Fibroblast of skin of back (primary cell): ENCODE measurements at places on chromosomes 3 and 15.

DNA sequence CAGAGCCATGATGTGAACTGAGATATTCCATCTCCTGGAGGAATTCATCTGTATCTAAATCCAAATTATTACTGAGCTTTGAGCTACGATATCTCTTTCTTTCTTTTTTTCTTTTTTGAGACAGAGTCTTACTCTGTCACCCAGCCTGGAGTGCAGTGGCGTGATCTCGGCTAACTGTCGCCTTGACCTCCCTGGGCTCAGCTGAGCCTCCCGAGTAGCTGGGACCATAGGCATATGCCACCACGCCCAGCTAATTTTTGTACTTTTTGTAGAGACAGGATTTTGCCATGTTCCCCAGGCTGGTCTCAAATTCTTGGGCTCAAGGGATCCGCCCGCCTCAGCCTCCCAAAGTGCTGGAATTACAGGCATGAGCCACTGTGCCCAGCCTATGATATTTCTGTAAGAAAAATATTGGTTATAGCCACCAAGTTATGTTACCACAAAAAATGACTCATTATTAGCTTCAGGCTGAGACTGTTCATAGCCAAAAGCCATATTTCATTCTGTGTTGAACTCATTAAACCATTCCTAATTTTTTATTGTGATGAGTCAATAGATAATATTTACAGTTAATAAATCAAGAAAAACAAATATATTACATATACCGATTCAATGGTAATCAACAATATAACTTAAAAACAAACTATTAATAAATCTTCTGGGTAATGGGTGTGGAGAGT is 27.1 kb upstream of the SLC30A4 start:
- peak; percentile 92 for DNase-seq

DNA sequence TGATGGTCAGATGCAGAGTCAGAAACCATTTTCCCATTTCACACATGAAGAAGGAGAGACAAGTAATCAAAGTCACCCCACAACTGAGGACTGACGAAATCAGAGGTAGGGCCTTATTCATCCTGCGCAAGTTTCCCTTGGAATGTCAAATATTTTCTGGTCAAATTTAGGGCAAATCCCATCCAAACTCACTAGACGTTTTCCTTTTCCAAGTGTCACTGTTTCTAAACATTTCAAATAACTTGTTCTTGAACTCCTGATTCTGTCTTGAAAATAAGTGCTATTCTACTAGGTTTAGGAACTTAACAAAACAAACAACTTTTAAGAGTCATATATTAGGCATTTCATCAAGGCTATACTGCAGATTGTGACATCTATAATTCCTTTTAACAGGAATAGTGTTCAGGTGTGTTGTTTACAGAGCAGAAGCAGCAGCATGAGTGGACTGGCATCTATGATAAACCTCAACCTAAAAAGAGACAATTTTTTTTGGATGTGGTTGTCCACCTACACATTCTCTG is 40.7 kb downstream of the SUMF1 start:
- DNase-seq: no peak

- DNase-seq: peak; percentile 67
These were observed 67.9 kb upstream of the HEG1 start for GRCh38 chr3:125123451-125124305.

DNA sequence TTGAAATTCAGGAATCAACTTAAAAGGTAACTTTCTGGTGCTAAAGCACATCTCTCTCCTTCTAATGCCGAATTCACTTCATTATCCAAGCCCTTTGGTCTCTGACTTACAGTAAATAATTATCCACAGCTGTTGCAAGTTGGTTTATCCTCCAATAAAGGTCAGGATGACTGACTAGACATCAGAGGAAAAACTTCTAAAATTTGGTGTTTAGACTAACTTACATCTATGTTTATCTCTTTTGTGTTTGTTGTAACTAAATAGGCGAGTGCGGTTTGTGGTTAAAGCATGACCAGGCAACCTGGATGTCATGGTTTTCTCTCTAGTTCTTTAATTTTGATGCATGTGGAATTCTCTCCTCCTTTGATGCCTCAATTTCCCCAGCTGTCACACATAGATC is 237.4 kb upstream of the LRTM1 start:
- no peak for DNase-seq

- no peak for DNase-seq
These were observed 78.1 kb downstream of the LSM3 start for GRCh38 chr3:14256561-14257342.
